Glomerular endothelial cell (primary cell): ENCODE measurements at places on chromosomes 3 and 15.

GRCh38 chr3:178476886-178477285 lies 59.4 kb upstream of the KCNMB2 start:
- DNase-seq = no peak

DNA sequence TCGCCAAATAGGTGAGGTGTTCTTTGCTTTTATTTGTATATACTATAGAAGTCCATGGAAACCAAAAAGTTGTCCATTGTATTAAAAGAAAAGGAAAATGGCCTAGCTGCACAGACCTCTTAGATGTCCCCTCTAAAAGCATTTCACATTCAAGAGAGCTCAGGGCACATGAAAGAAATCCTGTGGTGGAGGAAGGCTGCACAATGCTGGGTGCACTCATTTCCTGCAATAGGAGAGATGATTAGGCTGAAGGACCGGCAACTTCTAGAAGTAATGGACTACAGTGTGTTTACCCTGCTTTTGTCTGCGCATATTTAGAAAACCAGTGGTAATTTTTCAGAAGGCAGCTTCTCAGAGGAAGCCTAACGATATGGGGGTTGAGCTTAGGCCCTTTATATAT lies 25.4 kb downstream of the PPM1L start:
- DNase-seq = no peak

DNA sequence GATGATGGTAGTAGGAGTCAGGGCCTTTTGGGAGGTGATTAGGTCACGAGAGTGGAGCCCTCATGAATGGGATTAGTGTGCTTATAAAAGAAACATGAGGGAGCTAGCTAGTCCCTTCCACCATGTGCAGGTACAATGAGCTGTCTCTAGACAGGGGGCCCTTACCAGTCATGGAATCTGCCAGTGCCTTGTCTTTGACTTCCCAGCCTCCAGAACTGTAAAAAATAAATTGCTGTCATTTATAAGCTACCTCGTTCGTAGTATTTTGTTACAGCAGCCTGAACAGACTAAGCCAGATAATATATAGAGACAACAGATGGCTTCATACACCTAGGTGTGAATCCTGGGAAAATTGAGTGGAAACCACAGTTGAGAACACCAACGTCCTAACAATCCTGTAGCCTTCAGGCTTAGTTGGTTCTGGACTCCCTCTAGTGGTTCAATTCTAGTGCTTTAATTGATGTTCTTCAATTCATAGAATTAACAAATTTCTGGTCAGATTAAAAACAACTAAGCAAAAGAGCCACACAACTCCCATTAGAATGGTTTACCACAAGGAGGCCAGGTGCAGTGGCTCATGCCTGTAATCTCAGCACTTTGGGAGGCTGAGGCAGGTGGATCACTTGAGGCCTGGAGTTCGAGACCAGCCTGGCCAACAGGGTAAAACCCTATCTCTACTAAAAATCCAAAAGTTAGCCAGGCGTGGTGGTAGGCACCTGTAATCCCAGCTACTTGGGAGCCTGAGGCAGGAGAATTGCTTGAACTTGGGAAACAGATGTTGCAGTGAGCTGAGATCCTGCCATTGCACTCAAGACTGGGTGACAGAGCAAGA lies 21.3 kb upstream of the GATM start:
- DNase-seq = no peak

DNA sequence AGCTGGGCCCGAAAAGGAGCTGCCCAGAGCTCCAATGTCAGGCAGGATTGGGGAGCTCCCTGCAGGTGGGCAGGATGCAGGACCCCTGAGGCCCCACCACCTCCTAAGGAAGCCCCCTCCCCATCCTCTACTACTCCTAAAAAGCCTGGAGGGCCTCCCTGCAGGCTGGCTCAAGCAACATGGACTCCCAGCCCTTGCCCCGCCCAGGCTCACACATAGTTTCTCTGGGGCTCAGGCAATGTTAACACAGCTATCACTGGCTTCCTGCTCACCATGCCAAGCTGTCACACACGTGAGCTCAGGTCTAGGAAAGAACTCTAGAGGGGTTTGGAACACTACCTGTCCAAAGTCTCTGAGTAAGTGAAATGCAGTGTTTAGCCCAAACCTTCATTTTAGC lies 65.4 kb upstream of the ZNF148 start:
- no peak for DNase-seq

GRCh38 chr3:80374423-80374822 lies 606.6 kb upstream of the ROBO1 start:
- no peak for DNase-seq

DNA sequence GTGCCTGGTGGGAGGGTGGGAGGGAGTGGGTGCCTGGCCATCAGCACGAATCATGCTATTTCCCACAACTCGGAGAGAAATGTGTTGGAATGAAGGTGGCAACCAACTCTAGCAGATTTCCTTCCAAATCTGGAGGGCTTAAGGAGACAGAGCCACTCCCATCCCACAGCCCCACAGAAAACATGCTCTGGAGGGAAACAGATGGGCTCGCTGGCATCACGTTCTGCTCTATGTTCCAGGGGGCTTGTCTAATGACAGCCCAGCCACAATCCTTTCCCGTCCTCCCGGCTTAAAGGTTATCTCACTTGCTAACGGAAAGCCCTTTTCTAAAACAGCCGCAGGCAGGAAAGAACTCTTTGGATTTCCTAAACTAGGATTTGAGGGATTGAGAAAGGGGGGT lies 65.3 kb downstream of the ADAMTS17 start:
- DNase-seq = no peak

GRCh38 chr15:70182858-70183695 lies 85.4 kb upstream of the TLE3 start:
- no peak for DNase-seq

DNA sequence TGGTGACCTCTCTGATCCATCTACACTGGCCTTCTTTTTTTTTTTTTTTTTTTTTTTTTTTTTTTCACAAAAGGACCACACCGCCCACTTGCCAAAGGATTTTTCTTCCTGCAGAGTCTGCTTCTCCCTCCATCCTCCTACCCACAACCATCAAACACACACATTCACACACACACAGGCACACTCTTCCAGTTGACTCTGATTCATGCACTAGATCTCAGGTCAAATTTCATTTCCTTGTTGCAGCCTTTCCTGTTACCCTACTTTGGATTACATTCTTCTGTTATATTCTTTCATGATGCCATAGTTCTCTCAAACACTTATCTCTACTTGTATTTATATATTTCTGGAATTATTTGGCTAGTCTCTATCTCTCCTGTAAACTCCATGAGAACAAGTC lies 133.9 kb downstream of the STAC start:
- DNase-seq = no peak

DNA sequence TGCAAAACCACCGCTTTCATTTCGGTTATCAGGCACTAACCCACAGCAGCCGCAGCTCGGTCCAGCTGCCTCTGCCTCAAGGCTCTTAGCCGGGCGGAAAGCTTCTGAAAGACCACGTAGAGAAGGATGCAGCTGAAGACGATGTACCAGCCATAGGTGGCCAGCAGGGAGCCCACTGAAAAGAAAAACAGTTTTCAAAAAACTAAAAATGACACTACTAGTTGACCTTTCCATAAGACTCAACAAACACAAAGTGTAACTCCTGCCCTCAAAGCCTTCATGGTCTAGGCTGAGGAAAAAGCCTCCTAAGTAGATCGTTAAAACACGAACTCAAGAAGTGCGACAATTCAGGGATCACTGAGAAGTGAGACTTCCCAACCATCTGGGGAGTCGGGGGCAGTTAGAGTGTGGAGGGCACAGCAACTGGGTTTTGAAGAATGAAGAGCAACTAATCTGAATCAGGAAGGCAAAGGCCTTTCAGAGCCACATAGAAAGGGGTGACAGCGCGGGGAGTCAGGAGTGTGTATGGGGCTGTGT lies 716 bp downstream of the SELENOS start:
- no peak for DNase-seq

GRCh38 chr3:41143421-41144031 lies 55.8 kb upstream of the CTNNB1 start:
- DNase-seq = no peak

DNA sequence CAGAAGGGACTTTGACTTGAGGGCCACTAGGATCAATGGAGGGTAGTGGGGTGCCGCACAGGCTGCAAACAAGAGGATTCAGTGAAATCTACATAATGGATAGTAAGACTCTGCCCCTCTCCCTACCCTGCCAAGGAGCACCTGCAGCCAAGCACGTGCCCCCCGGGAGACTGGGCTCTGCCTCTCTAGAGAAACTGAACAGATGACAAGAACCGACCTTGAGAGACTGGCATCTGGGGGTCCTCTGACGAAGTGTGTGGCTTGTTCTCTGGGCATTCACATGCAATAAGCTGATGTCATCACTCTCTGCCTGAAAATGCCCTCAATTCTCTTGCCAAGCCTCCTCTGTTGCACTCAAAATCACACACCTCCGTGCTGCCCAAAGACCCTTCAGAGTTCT lies 132.3 kb downstream of the FAM43A start:
- no peak for DNase-seq

DNA sequence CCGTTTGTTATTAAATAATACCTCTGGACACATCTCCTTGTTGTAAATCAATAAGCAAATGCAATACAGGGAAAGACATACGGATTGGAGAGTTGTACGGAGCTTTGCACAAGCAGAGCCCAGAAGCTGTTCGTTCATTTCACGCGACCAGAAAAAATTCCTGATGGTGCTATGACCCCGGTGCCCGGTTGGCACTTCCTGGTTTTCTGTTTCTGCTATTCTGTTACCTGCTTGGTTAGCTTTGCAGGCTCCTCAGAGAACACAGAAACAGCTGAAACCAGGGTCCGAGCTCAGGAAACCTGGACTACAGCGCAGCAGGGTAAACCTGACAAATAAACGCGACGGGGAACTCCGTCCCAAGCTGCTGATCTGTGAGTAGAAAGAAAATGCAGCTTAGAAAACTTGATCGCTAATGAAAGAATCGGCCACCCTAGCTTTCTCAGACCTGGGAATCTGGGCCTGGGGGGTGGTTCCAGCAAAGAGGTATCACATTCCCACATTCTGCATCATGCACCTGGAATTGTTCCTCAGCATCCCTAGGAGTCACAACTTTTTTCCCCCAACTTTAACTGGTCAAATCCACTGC lies 845 bp downstream of the CNTN3 start:
- no peak for DNase-seq

GRCh38 chr15:90297021-90297420 lies 31.5 kb downstream of the NGRN start:
- DNase-seq = no peak

GRCh38 chr15:93089727-93090305 lies 805 bp upstream of the RGMA start:
- DNase-seq = no peak

- DNase-seq = no peak
Measured at GRCh38 chr3:71035886-71036285, 547.6 kb downstream of the FOXP1 start.

GRCh38 chr3:172383306-172383796 lies 64.9 kb downstream of the GHSR start:
- no peak for DNase-seq

DNA sequence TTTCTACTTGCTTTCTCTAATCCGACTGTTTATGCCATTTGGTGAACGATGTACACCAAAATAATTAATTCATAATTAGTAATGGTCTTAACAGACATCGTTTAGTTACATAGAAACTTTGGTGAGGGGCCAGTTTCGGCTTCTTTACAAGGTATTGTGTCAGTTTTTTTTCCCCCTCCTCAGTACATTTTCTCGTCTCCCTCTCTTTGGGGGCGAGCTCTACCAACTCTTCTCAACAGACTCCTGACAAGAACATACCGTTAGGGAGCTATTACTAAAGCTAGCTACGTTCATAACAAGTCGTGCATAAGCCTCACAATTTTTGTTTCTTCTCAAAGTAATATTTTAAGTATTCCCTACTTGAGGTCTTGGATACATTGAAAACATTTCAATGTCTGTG lies 1.4 kb downstream of the U2SURP start:
- no peak for DNase-seq

- DNase-seq = no peak
Measured at GRCh38 chr3:172564499-172564898, 41.3 kb upstream of the TNFSF10 start.

GRCh38 chr3:171115667-171116066 lies 89.1 kb upstream of the SLC2A2 start:
- DNase-seq = no peak

DNA sequence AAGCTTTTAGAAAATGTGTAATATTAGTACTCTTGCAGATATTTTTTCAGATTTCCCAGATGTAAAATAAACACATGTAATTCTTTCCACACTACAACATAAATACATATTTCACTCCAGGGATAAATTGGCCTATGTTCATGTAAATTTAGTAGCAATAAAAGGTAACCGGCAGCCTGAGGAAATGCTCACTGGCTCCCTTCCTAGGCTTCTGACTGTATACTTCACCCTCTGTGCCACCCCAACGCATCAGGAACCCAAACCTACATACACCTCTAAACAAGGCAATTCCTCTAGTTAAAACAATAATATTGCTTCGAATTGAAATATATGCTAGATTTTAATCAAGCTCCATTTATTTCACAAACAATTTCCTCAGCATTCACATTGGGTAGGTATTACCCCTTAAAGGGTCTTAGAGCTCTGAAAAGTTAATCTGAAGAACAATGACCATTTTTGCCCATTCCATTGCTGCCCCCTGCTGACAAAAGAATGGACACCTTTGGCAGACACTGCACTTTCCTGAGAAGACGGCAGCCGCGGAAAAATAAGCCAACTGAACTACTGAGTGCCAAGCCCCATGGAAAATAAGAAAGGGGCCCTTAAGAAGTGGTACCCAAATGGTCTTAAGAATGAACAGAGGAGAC lies 212.5 kb downstream of the OSBPL10 start:
- peak; percentile 48 for DNase-seq

- no peak for DNase-seq
Measured at GRCh38 chr3:19104459-19104858, 43.9 kb upstream of the KCNH8 start.

GRCh38 chr3:23713641-23714040 lies 92.1 kb upstream of the UBE2E1 start:
- no peak for DNase-seq

DNA sequence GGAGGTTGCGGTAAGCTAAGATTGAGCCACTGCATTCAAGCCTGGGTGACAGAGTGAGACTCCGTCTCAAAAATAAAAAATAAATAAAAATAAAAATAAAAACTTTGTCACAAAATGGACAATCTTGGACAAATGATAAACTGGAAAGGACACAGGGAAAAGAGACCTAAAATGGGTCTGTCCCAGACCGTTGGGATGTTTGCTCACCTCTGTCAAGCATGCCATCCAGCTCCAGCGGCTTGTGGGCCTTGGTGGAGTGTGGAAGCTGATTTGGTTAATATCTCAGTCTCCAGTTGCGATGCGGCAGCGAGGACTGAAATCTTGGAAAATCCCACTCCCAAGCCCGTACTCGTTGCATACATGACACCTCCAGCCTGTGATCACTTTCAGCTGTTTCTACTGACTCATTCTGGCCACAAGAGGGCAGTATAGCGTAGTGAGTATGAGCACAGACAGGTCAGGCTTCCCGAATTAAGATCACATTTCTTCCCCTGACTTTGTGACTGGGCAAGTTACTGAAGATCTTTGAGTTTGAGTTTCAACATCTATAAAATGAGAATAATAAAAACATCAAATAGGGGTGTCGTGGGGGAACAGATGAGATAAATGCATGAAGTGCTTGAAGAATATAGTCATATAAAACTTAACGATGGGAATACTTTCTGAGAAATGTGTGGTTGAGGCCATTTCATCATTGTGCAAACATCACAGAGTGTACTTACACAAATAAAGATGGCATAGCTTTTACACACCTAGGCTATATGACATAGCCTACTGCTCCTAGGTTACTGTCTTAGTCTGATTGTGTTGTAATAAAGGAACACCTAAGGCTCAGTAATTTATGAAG lies 19.6 kb upstream of the MOBP start:
- peak; percentile 68 for DNase-seq

GRCh38 chr3:124467980-124468902 lies 262.0 kb upstream of the UMPS start:
- no peak for DNase-seq

- no peak for DNase-seq
Measured at GRCh38 chr3:143507735-143508580, 340.3 kb downstream of the SLC9A9 start.
